NCI-H187 treated with DMSO at 0.1 percent for 48 hours (cell line): ENCODE measurements at places on chromosomes 12 and 14.

DNA sequence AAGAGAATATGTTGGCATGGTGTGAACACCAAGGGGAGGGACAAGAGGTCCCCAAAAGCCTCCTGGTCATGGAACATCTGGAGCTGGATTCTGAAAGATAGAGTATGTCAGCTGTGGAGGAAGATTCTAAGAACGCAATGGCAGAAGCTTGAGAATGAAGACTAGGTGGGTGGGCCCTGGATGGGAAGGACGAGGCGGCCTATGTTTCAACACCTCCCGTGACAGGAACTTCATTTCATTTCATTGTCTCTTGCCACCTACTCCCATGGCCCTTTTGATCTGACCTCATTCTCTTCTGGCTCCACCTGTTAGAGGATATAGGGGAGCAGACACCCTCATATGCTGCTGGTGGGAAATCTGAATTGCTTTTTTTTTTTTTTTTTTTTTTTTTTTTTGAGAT lies 3.3 kb downstream of the UNG start:
- DNase-seq, result no peak

- DNase-seq, result no peak
These were observed 378.8 kb upstream of the FAR2 start for GRCh38 chr12:28770322-28770721.

- no peak for DNase-seq
These were observed 94.7 kb upstream of the DDHD1 start for GRCh38 chr14:53247596-53248370.

DNA sequence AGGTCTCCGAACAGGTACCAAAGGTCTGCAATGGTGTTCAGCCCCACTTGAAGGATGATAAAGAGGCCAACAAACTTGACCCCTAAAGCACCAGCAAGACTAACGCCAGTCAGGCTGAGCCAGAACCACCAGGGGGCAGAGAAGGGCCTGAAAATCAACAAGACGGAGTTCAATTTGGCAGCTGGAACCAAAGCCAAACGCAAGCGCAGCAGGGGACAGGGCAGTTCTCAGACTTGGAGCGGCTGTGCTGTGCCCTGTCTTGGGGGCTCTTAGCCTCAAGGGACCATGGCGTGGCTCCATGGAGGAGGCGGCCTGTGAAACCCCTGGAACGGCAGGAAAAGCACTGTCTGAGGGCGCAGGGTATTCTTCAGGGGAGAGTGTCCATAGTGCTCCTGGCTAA lies 19.6 kb downstream of the POMT2 start:
- no peak for DNase-seq

DNA sequence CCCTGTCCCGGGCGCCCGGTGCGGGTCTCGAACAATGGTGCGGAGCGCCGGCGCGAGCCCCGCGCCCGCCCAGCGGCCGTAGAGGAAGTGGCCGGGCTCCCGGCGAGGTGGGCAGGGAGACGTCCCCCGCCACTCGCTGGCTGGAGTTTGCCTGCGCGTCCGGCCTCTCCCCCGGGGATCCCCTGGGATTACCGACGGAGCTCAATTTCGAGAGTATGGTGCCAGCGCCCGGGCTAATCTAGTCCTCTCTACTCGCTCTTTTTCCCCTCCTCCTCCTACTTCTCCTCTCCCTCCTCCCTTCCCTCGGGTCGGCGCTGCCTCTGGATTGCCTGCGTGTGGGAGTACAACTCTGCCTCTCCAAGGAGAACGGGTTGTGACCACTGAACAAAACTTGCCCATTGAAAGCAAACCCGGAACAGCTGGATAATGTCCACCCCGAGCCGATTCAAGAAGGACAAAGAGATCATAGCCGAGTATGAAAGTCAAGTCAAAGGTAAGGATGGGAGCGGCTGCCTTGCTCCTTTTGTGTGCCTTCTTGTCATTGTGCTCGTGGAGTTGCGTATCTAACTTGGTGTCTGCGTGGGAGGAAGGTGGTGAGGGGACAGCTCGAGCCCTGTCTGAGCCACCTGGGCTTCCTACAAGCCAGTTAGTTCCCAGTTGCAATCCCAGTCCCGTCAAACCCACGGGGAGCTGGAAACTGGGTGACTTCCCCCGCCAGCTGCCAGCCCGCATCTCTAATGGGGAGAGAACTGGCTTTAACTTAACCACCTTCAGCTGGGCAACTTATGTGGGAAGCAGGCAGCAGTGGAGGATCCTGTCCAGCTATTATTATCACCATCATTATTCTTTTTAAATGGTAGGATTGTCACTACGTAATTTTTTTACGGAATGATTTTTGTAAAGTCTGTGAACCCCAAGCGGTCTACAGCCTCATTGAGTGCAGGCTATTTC lies at the start of gene SRGAP1:
SRGAP1 (plus strand) TSS at position 310 of the 951 bp plus-strand sequence; CDS start at position 427, 117 bp downstream.
- DNase-seq, result no peak

GRCh38 chr12:73585136-73585535 lies 952.5 kb upstream of the ATXN7L3B start:
- no peak for DNase-seq

DNA sequence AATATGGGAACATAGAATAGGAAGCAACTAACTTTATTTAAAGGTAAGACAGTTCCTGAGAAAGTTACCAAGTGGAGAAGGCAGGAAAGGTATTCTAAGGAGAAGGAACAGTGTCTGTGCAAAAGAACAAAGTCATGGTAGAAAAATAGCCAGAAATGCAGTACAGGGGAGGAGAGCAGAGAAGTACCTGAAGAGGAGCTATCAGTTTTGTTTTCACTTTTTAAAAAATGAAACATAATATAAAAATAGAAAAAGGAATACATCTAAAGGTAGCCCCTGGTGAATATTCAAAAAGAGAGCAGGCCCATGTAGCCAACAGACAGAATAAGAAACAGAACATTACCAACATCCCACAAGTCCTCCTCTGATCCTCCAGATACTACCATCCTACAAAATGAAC lies 408.7 kb downstream of the ADAMTS20 start:
- DNase-seq, result no peak

- DNase-seq, result no peak
These were observed 6.6 kb downstream of the BRF1 start for GRCh38 chr14:105294142-105294597.
